ENCODE measurements at places on chromosomes 12 and 14. TPM values are rescaled to one million over a fixed set of nuclear protein-coding genes. Genes with fewer than 3 reads are reported as not detected.

Gene RASSF9
- 6.1 TPM for total RNA-seq

Gene POTEG
- total RNA-seq = not detected

Gene IKZF4
- 7.5 TPM for total RNA-seq

Gene ANO4
- 0.32 TPM for total RNA-seq

Gene RPL10L
- not detected for total RNA-seq

Gene HOXC9
- not detected for total RNA-seq

Gene AMN
- not detected for total RNA-seq

Gene DICER1
- 23.2 TPM for total RNA-seq

Gene RASAL1
- not detected for total RNA-seq

Measured in left ventricle myocardium superior (tissue), 1 donor.